Activated CD8-positive, alpha-beta memory T cell treated with anti-CD3 and anti-CD28 coated beads, Interleukin-2, amount 50 U/mL, for 48 hours (primary cell): ENCODE measurements at places on chromosomes 3 and 15.

- no peak for DNase-seq
These were observed 239.7 kb upstream of the BHLHE40 start for GRCh38 chr3:4739289-4740236.

GRCh38 chr3:37456270-37456708 is 281.9 kb upstream of the LRRFIP2 start:
- DNase-seq, result no peak

- DNase-seq, result no peak
These were observed 91.4 kb upstream of the PRTG start for GRCh38 chr15:55834331-55834730.

- peak; percentile 85 for DNase-seq
These were observed 64.6 kb downstream of the CRTC3 start for GRCh38 chr15:90594301-90594738.
